ENCODE measurements at places on chromosomes 12 and 14.

GRCh38 chr14:43706900-43707299, 800.2 kb downstream of the FSCB start:
- no peak for DNase-seq

- DNase-seq: no peak
Measured at GRCh38 chr12:94202245-94203180, 54.1 kb downstream of the PLXNC1 start.

DNA sequence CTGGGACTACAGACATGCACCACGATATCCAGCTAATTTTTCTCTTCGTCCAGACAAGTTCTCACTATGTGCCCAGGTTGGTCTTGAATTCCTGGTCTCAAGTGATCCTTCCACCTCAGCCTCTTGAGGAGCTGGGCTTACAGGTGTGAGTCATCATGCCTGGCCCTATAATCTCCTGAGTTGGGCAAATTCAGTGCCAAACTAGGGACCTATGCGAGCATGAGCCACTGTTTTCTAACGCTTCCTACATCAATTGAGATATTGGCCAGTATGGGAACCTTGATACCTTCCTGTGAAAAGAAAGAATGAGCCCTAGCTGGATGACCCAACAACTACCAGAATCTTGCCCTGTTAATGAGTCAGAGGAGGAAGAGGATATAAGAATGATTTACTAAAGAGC, 585.2 kb downstream of the C12orf50 start:
- DNase-seq: no peak

DNA sequence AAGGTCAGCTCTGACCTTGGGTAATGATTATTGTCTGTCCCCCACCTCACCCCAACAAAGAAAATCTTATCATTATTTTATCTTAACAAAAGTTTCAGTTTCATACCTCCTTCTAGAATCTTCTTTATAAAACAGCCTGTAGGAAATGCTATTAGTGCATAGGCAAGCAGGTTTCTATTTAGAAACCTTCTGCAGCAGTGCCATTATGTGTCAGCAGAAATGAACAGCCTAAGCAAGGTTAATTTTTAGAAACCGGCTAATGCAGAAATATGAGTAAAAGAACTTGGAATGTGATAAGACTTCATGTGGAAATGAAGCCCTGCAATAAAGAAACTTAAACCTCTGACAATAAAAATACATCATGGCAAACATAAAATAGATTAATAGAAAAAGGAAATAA, 814.4 kb downstream of the FSCB start:
- no peak for DNase-seq

DNA sequence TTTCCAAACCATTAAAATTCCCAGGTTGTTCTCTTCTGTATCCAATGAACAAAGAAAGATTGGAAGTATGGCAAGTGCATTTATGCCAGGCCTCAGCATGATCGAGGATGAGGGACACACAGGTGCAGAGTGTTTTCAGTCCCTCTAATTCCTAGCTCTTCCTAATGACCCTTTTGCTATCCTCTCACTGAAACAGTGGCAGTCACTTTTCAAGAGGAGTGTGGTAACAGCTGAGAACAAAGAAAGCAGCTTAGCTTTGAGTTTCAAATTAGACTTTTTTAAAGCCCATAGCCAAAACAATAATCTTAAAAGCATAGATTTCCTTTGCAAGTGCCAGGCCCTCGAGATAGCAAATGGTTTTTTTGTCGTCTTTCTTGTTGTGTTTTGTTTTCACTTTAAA, 110.8 kb downstream of the KCNH5 start:
- no peak for DNase-seq

DNA sequence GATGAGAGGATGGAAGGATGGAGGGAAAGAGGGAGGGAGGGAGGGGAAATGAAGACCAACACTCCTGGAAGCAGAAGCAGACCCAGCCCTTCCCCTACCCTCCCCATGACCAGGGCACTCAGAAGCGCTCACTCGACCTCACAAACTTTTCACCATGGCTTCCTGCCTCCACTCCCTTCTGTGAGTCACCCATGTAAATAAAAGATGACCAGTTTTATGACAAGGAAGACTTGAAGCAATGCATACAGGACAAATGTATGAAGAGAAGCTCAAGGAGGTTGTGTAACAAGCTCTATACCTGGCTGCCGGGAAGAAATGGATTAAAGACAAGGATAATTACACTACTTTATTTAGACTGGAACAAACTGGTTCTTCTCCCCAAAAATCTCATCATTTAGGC, 63.8 kb downstream of the CDC42BPB start:
- no peak for DNase-seq

DNA sequence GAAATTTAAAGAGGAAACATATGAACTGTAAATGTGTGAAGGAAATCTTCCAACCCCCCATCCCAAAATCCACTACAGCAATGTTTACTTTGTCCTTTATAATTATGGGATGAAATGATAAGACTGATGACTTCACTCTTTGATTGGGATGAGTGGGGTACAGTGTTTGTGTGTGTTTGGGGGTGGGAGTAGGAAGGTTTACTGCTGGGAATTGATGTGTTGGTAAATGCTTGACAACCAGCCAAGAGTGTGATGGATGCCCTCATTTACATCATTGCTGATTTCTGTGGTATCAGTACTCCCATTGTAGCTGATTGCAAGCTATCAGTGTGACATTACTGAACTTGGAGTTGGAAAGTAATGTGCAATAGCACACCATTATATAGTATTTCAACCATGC, 90.9 kb downstream of the KCNMB4 start:
- no peak for DNase-seq

DNA sequence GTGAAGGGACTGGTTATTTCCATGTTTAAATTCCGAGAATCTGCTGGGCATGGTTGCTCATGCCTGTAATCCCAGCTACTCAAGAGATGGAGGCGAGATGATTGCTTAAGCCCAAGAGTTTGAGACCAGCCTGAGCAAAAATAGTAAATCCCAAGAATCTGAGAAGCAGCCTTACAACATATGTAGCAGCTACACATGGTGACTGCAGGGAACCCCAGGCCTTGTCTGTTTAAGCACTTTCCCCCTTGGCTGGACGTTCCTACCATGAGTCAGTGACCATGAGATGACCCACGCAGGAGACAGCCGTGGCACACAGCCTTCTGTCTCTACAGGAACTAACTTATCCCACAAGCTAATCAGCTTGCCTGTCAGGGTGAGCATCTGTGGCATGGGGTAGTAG, 5.5 kb upstream of the SLC24A4 start:
- no peak for DNase-seq

DNA sequence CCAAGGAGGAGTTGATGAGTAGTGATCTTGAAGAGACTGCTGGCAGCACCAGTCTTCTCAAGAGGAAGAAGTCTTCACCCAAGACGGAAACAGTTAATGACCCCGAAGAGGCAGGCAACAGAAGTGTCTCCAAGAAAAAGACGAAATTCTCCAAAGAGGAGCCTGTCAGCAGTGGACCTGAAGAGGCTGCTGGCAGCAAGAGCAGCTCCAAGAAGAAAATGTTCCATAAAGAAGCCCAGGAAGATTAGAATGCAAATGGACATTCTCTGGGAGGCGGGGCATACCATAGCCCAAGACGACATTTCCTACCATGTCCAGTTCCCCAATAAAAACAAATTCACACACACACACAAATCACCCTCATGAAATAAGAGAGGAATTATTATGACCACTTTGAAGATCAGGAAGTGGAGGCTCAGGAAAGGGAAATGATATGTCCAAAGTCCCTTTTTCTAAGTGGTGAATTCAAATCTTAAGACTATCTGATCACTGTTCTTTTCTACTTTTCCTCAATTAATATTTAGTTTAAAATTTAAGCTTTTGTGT, 131.8 kb downstream of the PAWR start:
- no peak for DNase-seq

DNA sequence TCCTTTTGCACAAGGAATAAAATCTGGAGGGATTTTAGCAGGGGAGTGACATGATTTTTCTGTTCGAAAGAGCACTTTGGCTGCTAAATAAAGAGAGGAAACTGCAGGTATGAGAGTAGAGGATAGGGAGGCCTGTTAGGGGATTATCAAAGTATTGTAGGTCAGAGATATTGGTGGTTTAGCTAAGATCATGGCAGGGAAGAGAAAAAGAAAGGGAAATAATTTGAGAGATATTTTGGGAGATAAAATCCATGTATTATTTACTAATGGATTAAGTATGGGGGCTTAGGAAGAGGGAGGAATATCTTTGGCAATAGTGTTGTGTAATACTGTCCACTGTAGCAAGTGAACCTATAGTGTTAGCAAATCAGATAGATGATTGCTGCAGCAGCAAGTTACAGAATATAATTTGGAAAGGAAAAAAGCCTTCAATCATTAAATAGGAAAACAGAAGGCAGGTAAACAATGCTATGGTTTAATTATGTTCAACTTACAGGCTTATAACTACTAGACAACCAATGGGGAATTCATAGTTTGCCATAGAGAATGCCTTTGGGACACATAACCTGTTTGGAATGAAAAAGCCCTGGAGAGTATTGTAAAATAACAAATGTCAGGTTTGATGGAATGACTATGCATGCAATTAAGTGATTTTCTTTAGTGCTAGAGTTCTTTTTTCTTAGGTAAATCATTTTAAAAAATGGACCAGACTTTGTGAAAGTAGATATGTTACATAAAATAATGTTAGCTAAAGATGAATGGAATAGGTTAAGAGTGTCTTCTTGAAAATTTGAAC, 50.5 kb downstream of the ADIPOR2 start:
- no peak for DNase-seq

- no peak for DNase-seq
Measured at GRCh38 chr12:25347716-25348592, 97.2 kb upstream of the KRAS start.

- no peak for DNase-seq
Measured at GRCh38 chr12:92175961-92176360, 30.3 kb upstream of the BTG1 start.

DNA sequence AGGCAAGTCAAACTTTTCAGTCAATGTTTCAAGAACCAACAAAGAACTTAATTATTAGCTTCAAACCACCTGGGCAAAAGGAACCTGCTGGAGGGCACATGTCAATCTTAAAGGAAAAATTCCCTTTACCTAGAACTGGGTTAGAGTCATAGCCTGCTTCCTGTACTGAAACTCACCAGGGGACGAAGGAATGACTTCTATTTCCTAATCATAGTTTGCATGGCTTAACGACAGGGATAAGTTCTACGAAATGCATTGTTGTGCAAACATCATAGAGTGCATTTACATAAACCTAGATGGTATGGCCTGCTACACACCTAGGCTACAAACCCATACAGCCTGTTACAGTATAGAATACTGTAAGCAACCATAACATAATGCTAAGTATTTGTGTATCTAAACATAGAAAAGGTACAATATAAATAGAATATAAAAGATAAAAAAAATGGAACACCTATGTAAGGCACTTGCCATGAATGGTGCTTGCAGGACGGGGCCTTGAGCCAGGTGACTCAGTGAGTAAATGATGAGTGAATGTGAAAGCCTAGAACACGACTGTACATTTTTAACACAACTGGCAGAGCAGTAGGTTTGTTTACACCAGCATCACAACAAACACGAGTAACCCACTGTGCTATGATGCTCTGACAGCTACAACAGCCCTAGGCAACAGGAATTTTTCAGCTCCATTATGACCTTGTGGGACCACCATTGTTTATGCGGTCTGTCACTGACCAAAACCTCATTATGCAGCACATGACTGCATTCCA, 234.9 kb upstream of the CAND1 start:
- no peak for DNase-seq

- no peak for DNase-seq
Measured at GRCh38 chr12:47881826-47882427, 22.9 kb downstream of the VDR start.

DNA sequence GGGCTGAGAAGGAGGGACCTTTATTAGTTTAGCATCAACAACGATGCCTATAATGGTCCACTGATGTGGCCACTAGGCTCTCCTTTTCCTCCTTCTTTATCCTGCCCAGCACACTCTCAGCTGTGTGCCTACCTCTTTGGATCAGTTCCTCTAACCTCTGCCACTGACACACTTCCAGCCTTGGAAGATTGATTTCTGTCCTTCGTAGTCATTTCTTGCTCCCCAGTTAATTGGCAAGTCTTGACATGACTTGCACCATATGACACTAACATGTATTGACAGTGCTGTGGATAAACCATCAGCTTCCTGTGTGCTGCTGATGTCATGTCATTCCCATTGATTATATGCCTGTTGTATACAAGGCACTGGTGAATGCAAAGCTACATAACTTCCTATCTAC, 90.2 kb upstream of the PLEKHG7 start:
- DNase-seq: no peak

DNA sequence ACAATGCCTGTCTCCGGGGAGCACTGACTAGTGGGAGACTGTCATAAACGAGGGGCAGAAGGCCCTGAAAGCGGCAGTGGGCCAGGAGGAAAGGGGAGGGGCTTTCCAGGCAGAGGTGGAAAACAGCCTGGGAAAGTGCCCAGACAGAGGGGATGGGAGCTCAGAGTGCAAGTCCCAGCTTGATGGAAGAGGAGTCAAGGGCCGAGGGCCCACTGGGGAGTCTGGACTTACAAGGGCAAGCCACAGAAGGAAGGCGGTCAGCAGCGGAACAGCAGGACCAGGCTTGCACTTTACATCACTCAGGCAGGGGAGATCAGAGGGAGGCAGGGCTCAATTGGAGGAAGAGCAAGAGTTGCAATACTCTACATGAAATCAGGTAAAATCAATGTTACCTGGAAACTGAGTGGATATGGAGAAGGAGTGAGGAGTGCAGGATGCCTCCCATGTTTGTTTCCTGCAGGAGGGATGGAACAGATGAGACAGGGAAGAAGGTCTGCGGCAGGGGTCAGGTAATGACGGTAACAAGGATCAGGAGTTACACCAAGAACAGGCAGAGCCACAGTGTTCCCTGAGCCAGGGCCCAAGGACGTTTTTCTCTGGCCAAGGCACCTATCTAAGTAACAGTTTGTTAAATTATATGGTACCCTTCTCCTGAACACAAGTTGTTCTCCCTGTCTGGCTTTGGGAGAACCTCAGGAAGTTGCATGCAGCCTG, 23.8 kb downstream of the PXN start:
- DNase-seq: no peak

- no peak for DNase-seq
Measured at GRCh38 chr14:58659846-58660245, 22.1 kb downstream of the DACT1 start.

DNA sequence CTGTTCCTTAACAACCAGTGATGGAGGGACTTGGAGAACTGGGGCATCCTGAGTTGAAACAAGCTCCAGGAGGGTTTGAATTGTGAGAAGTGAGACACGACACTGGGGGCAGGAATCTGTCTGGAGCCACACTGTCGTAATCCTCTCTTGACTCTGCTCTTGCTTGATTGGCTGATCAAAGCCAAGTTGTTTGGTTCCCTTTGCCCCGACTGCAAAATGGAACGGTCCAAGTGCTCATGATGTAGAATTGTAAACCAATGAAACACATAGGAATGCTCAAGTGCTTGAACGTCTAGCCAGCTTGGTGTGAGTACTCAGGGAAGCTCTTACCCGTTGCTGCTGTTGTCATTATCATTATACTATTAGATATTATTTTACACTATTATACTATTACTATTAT, 98.1 kb downstream of the TMEM132C start:
- no peak for DNase-seq

GRCh38 chr12:131112021-131112420, 158.3 kb downstream of the ADGRD1 start:
- no peak for DNase-seq

GRCh38 chr12:47903151-47903611, 1.6 kb downstream of the VDR start:
- DNase-seq: no peak

Measured in activated CD4-positive, alpha-beta T cell treated with anti-CD3 and anti-CD28 coated beads for 1 hour (primary cell).